ENCODE measurements at places on chromosomes 2 and 18.

- DNase-seq = no peak
These were observed 78.2 kb upstream of the MGAT4A start for GRCh38 chr2:98809116-98809515.

DNA sequence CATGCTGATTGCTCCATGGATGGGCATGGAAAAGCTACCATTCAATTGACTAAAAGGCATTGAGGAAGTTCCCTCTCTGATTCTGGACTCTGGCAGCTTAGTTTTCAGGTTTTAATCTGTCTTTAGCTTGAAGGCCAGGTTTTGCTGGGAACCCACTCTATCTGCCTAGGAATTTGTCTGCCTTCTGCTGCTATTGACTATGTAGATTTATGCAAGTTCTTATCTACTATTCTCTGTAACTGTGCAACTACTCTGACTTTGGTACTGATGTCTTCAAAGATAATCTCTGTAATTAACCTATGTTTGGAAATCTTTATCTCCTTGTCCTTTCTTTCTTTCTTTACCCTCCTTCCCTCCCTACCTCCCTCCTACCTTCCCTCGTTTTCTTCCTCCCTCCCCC lies 178.8 kb downstream of the DSEL start:
- DNase-seq = no peak

DNA sequence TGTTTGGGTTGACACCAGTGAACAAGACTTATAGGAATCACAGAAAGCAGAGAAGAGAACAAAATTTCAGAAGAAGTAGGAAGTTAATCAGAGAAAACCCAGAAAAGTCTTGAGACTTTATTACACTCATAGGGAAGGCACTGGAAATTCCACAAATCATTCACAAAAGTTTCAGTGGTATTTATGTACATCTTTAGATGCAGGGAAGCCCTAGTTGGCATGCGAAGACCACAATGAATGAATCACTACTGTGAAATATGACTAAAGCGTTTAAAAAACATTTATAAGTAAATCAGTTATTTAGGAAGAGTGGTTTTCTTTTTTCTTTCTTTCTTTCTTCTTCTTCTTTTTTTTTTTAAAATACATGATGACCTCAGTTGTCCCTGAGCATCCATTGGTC lies 105.1 kb downstream of the NUP35 start:
- peak; percentile 47 for DNase-seq

GRCh38 chr2:8312221-8312620 lies 369.6 kb upstream of the ID2 start:
- no peak for DNase-seq

DNA sequence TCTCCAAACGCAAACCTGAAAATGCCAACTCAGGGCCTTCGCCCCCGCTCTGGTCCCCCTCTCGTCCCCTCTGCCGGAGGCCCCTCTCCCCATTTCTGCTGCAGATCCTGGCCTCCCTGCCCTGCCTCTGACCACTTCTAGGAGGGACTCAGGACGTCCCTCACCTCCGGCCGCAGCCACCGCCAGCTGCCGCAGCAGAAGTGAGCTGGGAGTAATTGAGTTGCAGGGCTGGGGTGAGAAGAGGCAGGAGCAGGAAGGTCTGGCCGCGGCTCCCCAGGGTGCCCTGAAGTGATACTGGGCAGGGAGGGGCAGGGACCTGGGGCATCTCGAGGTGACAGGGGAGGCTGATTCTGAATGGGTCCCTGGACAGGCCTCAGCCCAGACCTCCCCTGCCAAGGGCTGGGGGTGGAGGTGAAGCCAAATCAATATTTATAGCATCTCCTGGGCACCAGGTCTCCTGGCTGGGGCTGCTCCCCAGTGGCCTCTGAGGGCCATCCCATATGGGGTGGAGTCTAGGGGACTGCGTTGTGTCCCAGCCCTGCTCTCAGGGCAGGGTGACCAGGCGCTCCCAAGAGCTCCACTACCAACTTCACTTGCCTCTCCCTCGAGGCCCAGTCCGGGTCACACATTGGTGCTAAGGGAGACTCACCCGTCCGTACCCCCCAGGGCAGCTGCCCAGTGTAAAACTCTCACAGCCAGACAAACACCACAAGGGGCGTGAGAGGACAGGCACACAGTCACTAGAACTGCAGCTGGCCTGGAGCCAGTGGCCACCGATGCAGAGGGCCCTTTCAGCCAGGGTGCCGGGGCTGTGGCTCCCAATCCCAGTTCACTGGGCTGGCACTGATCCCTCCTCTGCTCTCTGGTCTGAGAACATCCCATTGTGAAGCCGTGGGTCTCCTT lies 33.0 kb downstream of the KCNIP3 start:
- peak; percentile 49 for DNase-seq

DNA sequence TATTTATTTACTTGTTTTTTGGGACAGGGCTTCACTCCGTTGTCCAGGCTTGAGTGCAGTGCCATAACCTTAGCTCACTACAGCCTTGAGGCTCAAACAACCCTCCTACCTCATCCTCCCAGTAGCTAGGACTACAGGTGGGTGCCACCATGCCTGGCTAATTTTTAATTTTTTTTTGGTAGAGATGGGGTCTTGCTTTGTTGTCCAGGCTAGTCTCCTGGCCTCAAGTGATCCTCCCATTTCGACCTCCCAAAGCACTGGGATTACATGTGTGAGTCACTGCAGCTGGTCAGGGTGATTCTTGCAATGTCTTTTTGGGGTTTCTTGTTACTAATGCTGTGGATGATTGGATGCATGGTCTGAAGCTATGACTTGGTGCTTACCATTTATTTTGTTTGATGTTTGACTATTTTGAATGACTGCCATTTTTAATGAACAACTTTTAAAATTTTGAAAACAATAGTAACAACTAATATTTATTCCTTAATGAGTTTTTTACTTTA lies 6.5 kb downstream of the CERS6 start:
- DNase-seq = no peak

All from kidney glomerular epithelial cell (primary cell).